C1 segment of cervical spinal cord (tissue), 14 donors: ENCODE measurements at places on chromosomes 1 and 21.

DNA sequence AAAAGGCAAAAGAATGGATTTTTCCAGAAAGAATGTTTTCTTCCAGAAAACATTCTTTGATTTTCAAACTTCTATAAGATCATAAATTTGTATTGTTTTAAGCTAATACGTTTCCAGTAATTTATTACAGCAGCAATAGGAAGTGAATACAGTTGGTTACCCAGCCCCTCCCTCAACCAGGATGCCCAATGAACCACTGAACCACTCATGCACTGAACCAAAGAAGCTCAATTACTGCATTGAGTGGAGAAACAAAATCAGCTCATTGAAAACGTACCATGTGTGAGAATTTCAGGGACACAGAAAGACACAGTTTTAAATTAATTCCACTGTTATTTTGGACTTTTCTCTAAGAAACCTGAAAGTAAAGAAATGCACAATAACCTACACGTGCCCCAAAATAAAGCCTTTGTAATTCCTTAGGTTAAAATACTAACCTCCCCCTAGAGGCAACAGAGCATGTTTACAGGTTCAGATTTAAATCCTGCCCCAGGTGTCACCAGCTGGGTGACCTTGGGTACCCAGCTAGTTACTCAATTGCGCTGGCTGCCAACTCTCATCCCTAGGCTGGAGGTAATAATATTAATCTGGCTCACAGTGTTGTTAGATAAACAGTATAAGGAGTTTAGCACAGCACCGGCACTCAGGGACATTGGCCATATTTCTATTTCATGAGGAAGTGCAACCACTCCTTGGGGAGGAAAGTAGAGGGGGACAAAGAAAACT, 111.7 kb downstream of the NMNAT2 start:
- no peak for DNase-seq

- no peak for DNase-seq
These were observed 65.3 kb downstream of the KLHDC7A start for GRCh38 chr1:18546026-18546425.

- DNase-seq, result no peak
These were observed 657.6 kb downstream of the LMO4 start for GRCh38 chr1:87986130-87986866.

DNA sequence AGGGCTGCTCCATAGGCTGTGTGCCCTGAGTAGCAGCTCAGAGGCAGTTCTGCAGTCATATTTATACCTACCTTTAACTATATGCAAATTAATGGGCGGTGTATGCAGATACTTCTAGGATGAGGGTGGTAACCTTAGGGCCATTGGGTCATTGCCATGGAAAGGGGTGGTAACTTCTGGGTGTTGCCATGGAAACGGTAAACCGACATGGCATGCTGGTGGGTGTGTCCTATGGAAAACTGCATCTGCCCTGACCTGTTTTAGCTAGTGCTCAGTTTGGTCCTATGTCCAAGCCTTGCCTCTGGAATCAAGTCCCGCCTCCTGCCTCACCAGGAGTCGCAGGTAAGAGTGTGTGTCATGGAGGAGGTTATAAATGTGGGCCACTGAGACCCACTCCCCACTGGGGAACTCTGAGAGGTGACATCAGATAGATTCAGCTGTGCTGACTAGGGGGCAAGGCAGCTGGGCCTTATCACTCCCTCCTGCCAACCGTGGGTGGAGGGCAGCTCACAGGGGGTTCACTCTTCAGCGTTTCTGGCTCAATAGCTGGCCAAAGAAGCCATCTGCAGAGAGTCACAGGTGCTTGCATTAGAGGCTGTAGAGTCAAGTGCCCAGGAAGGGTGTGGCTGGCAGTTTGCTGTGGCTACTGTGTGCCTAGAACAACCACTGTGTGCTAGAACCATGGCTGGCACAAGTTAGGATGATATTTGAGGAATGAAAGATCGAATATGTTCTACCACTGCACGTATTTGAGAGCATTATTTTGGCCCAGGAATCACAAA, 19.0 kb downstream of the BACE2 start:
- no peak for DNase-seq

DNA sequence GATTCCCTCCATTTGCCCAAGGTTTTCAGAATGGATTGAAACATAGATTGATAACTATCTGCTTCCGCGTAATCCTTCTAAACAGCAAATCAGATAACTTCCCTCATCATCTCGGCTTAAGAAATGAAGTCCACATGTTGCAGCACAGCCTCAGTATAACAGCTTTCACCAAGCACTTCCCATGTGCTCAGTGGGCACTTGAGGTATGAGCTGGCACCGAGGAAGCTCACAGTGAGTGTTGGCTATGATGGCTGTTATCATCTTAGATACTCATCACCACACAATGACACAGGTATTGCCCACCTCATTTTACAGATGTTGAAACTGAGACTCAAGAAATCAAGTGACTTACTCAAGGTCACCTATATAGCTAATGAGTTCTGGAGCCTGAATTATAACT, 43.2 kb downstream of the RCSD1 start:
- no peak for DNase-seq

- no peak for DNase-seq
These were observed 10.7 kb upstream of the LAPTM5 start for GRCh38 chr1:30768159-30768829.

- DNase-seq, result no peak
These were observed 293.3 kb downstream of the SDCCAG8 start for GRCh38 chr1:243549108-243549507.

DNA sequence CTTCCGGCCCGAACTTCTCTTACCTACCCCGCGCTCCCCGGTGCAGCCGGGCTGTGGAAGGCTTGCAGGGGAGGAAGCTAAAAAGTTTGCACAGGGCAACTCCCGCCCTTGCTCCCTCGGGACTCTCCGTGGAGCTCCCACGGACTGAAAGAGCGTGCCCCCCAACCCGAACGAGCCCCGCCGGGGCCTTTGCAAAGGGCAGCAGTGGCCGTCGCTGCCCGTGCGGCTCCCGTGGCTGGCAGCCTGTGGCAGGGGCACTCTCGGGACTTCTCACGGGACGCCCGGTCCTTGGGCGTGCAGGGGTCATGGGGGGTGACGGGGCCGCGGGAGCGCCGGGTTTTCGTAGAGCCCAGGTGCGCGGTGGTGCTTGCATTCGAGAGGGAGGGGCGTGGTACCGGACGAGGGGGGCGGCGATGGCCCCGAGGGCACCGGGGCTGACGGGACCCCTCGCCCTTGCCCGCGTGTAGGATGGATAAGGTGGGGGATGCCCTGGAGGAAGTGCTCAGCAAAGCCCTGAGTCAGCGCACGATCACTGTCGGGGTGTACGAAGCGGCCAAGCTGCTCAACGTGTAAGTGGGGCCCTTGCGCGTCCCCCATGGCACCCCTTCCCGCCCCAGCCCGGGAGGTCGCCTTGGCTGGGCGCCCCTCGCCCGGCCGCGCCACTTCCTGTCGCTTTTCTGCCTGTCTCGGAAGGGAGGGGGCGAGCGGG, 711 bp downstream of the GADD45A start:
- no peak for DNase-seq

GRCh38 chr1:84089867-84090266, 54.2 kb upstream of the PRKACB start:
- DNase-seq, result no peak

DNA sequence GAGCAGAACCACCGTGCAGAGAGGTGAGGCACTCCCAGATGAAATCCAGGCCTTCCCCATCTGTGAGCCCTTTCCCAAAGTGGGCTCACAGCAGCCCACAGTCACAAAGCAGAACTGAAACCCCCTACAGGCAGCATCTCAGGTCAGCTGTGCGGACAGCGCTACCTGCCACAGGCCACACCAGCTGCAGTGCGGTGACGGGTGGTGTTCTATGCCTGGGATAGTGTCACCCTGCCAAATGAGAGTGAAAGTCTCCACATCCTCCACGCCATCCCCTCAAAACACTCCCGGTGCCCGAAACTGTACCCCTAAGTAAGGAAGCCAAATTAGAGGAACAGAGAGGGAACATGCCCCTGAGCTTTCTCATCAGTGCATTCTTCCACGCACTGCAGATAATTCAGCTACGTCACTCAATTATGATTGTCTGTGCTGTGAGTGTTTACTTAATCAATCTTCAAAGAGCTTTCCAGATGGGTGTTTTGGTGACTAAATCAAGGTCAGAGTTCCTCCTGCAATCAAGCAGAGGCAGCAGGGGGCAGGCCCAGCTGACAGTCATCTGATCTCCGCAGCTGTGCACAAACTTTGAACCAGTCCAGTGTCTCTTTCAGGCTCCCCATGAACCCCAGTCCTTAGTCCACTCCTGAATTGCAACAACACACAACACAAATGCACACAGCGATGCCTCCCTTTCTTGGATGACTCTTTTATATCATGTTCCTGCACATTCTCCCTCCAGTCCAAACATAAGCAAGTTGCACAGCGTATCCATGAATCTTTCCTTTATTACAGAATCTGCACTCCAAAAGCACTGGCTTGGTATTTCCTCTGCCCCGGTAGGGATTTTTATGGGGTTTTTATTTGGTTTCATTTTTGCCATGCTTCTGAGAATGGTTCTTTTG, 150.0 kb downstream of the TOMM20 start:
- DNase-seq, result no peak

- DNase-seq, result no peak
These were observed 8.0 kb upstream of the SFN start for GRCh38 chr1:26854906-26855305.

- no peak for DNase-seq
These were observed 3.3 kb downstream of the PLK3 start for GRCh38 chr1:44803312-44804095.

GRCh38 chr21:15054089-15054488, 10.7 kb downstream of the NRIP1 start:
- no peak for DNase-seq

- no peak for DNase-seq
These were observed 17.3 kb upstream of the RAP1A start for GRCh38 chr1:111602302-111602701.
